ENCODE measurements at places on chromosomes 6 and 20. TPM values are rescaled to one million over a fixed set of nuclear protein-coding genes. Genes with fewer than 3 reads are reported as not detected.

Gene CPXM1
- not detected for total RNA-seq

Gene AGPAT1
- total RNA-seq: 136 TPM

Gene IMPG1
- total RNA-seq: not detected

Gene TFAP2D
- total RNA-seq: not detected

Gene WFDC10B
- total RNA-seq: not detected

Gene SLC16A10
- total RNA-seq: 7.8 TPM
